BJ (cell line): ENCODE measurements at places on chromosomes 2 and 18.

DNA sequence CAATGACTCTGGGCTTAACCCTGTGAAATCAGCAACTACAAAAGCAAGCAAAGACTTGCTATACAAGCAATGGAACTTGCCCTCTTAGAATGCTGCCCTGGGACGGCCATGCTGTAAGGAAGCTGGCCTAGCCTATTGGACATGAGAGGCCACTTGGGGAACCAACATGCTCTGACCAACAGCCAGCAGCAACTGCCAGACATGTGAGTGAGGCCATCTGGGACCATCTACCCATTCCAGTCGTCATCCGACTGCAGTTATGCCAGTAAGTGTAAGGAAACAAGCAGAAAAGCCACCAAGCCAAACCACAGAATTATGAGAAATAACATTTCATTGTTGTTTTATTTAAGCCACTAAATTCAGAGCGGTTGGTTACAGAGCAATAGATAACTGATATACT is 40.9 kb downstream of the CLASP1 start:
- no peak for DNase-seq

- DNase-seq: no peak
Observed at GRCh38 chr2:113112441-113112840, 15.0 kb upstream of the IL1RN start.

DNA sequence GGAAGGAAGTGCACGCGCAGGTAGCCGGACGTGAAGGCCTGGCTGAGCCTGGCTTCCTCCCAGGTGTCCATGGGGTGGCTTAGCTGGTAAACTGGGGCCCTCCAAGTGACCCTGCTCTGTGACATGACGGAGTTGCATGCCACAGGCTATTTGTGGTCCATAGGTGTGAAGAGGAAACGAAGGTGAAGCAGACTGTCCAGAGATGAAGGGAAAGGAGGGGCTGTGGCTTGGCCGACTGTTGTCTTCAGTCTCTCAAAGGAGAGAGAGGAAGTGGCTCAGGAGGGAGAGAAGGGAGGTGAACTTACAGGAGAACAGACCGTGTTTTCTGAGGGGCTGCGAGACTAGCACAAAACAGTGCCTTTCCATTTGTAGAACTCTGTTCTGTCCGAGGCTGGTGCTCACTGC is 19.3 kb downstream of the INPP5D start:
- DNase-seq: no peak

- DNase-seq: no peak
Observed at GRCh38 chr2:36245651-36246050, 109.9 kb upstream of the CRIM1 start.

DNA sequence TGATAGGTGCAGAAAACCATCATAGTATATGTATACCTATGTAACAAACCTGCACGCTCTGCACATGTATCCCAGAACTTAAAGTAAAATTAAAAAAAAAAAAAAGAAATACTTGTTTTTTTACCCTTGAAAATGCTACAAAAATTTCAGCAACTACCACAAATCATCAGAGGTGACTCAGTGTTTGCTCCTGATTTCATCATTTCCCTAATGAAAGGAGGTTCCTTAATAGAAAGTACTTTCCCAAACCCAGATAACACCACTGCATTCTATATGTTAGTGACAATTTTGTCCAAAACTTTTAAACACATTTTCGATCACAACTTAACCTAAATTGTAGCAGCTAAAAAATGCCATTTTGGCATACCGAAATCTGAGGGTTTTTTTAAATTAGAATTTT is 163.3 kb downstream of the SLC39A10 start:
- peak; percentile 52 for DNase-seq

- no peak for DNase-seq
Observed at GRCh38 chr2:132715386-132716351, 45.7 kb upstream of the LYPD1 start.

DNA sequence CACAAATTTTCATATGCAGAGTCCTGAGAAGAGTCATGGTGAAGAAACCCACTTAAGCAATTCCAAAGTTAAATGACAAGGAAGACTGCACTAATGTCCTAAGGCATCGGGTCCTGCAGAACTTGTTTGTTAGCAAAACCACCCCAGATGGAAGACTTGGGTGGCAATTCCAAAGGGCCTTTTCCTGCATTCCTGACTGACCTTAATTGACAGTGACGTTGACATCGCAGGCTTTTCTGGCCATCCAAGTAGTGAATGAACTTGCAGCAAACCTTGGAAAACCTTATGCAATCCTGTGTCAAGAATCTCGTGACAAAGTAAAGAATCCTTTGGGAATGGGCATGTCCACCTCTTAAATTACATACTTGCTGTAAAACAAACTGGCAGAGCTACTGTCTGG is 112.5 kb upstream of the SH3BP4 start:
- DNase-seq: no peak

DNA sequence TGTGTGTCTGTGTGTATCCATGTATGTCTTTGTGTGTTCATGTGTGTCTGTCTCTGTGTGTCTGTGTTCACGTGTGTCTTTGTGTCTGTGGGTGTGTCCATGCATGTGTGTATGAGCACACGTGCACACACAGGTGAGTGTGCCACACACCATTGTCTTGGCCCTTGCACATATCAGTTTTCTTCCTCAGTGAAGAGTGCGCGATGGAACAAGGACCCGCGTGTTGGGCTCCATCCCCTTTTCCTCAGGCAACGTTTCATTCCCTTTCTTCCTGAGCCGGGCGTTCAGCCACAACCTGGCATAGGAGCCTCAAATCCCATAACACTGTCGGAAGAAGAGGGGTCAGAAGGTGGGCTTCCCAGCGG is 74.3 kb downstream of the PTGR3 start:
- DNase-seq: no peak

GRCh38 chr2:240936106-240936505 is 30.0 kb downstream of the CROCC2 start:
- no peak for DNase-seq

DNA sequence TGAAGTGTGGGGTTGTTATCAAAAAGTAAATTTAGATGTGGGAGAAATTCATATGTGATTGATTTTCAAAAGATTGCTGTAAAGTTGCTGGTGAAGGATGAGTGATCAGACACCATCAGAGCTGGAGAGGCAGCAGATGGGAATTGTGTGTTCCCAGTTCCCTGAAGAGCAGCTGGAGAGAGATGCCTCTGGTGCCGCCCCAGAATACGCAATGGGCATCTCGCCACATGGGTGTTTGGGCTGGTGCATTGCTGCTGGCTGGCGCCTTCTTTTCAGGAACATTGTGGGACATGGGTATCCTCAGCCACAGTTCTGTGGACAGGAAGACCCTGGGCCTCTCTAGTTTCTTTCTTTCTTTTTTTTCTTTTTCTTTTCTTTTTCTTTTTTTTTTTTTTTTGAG is 11.9 kb downstream of the ATG4B start:
- no peak for DNase-seq
